Forelimb muscle (tissue), 1 donor: ENCODE measurements at places on chromosomes 1 and 21.

- DNase-seq = no peak
Observed at GRCh38 chr1:164755690-164756089, 196.7 kb downstream of the PBX1 start.

DNA sequence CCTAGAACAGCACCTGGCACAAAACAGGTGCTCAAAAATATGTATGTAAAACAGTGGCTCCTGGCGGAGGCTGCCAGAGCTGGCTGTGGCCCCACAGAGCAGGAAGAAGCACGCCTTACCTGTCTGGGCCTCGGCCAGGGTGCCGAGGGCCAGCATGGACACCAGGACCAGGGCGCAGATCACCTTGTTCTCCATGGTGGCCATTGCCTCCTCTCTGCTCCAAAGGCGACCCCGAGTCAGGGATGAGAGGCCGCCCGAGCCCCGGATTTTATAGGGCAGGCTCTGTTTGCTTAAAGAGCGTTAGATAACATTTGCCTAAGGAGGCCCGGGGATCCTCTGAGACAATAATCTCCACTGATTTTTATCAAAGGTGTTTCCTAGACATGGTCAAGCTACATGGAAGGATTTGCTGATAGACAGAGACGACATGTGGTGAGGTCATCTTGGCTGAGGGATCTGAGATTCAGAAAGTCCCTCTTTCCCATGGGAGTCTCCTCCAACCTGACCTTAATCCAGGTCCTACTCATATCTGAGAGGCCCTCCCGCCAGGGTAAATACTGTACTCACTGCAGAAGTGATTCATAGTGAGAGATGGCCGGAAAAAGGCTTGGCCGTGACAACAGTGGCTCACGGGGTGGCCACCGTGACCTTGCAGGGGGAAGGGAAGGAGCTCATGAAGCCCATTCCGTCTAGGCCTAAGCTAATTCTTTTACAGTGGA is at the start of gene TFF1:
TFF1 (minus strand) TSS at position 244 of the 719 bp plus-strand sequence; CDS start at position 204, 40 bp downstream.
- no peak for DNase-seq

DNA sequence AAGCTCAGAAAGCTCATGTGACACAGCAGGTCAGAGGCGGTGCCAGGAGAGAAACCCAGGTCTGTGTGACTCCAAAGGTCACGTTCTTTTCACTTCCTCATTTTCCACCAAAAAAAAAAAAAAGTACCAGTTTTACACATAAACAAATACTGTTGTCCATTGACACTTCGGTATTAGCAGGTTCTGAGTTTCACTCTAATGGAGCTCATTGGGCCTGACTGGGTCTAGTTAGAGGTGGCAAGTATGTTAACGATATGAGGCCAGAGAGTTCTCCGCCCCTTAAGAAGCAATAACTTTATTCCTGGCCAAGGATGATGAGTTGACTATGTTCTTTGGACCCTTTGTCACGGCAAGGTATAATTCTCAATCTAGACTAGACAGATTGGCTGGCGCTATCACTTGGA is 30.0 kb upstream of the SDE2 start:
- no peak for DNase-seq

- DNase-seq = no peak
Observed at GRCh38 chr1:207188901-207189300, 84.9 kb downstream of the C4BPA start.

DNA sequence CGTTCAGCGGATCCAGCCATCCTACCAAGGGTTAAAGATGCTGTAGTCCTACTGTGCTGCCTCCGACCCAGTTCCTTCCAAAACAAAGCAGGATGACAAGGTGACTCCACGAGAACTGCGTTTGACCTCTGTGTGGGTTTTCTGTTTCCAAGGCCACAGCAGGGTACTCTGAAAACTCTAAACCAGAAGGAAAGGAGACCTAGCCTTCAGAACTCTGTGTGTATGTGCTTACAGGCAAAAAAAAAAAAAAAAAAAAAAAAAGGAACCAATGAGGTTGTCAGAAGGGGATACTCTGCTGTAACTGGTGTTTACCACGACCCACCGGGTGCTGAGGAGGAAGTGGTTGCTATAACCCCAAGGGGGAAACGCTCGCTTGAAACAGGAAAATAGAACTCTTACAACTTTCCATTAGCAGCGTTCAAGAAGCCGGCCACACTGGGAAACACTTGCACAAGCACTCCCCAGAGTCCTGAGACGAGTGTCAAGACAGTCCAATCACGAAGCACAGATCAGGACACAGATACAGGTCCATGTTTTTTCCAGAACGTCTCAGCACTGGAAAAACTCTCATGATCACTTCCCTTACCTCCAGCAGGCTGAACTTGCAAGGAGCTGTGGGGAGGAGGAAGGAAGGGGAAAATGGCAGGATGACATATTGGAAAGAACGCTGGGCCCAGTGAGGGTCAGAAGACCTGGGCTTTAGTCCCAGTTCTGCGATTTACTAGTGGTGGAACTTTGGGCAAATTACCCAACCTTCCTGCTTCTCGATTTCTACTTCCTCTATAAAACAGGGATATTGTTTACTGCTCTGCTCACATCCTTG is 64.0 kb downstream of the ITPKB start:
- DNase-seq = no peak

DNA sequence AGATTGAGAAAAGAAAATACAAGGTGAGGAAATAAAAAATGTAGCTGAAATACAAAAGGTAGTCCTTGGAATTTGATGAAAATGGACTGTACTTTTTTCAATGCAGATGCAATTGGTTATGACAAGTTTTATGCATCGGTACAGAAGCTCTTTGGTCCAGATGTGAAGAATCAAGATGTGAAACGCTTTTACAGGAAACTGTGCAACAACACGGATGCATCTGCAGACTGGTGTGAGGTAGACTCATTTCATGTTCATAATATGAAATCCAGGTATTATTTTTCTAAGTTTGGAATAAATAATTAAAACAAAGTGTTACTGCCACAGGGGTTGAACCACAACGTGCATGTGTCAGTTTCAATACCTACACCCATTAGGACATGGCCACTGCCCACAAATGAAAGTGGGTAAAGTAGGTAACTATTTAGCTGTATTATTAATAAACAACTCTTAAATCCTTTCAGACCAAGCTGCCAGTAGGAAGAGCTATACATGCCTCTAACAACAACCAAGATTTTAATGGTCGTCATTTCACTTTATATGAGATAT is 8.4 kb downstream of the WDR64 start:
- DNase-seq = no peak

GRCh38 chr1:229133151-229133550 is 137.8 kb upstream of the RAB4A start:
- no peak for DNase-seq

DNA sequence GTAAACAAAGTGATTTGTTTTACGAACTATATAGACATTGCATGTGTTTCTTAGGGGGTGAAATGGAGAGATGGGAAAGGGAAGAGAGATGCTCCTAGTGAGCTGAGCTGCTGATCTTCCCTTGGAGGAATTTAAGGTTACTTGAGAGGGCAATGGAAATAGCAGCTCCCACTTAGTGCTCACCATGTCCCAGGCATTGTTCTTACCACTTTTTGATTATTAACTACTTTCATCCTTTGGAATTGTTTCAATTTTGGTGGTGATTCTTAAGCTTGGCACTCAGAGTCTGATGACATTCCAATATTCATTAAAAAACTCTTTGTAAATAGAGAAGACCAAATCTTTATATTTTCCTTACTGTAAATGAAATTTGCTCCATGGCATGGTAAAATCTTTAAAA is 124.9 kb downstream of the ITSN1 start:
- DNase-seq = no peak
